Ovary (tissue), 10 donors: ENCODE measurements at places on chromosomes 16 and 17.
A peak's percentile ranks its signal among the peaks of the same experiment; 100 is the strongest.

DNA sequence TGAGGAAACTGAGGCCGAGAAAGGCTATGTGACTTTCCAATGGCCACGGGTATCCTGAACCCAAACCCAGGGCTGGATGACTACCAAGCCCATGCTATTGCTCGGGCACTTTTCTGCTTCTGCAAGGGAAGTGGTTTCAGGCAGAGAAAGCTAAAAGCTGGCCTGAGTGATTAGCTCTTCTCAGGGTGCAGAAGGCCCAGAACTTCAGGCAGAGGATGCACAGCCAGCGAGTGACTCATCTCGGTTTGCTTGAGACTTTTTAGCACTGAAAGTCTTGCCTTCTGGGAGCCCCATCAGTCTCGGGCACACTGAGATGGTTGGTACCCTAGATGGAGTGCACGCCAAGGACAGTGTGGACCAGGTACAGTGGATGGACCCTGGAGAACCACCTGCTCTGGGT is 129.5 kb upstream of the SDK2 start:
- DNase-seq: no peak

GRCh38 chr17:49755663-49756283 is 8.2 kb downstream of the FAM117A start:
- DNase-seq: no peak

DNA sequence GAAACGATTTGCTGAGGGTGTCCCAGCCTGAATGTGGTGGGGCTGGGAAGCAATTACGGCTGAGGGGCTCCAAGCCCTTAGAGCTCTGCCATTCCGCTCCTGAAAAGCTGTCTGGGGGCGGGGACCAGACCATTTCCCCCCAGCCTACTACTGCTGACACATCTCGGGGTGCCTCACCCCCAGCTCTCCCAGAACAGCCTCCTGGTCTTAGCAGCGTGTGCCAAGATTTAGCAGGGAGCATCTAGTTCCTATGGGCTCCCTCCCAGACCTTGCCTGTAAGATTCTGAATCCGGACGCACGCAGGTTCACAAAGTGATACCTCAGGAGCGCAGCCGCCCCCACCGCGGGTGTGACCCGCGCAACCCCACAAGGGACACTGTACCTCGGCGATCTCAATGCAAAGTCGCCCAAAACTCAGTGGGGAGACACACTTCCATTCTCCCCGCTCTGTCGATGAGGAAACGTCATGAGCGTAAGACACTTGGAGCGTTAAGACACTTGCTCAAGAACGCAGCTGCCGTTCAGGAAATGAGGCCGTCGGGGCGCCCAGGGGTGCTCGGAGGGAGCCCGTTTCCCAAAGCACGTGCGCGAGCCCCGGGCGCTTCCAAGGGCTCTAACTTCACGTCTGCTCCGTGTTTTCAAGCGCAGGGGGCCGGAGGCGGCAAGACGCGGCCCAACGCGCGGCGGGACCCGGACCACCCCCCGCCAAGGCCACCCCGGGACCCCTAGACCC is 629 bp downstream of the GEMIN4 start:
- DNase-seq: no peak

GRCh38 chr17:64315032-64315490 is 52.0 kb upstream of the TEX2 start:
- peak; percentile 97 for DNase-seq

GRCh38 chr16:85625485-85626117 is 12.5 kb downstream of the GSE1 start:
- DNase-seq: no peak

GRCh38 chr17:33371377-33371776 is 78.3 kb upstream of the ASIC2 start:
- no peak for DNase-seq

DNA sequence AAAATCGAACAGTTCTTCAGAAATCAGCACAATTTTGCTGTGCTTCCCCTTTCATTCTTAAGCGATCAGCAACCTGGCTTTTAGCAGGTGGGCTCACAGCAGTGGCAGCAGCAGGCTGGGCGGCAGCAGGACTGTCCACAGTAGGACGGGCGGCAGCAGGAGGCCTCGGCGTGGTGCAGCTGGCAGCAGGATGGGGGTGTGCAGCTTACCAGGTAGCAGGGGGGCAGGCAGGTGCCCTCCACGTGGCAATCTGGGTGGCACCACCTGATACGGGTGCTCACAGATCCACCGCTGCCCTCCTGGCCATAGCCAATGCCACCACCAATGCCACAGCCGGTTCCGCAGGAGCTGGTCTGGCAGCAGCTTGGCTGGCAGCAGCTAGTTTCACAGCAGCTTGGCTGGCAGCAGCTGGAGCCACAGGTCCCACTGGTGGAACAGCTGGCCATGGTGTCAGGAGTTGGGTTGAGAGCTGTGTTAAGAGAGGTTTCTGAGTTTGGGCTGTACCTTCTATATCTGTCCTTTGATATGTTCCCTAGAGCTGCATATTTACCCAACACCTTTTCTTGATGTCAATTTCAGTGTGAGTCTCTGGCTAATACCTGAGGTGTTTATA is at the start of gene KRTAP1-4:
KRTAP1-4 (minus strand) TSS at position 563 of the 613 bp plus-strand sequence; CDS start at position 446, 117 bp downstream.
- no peak for DNase-seq

DNA sequence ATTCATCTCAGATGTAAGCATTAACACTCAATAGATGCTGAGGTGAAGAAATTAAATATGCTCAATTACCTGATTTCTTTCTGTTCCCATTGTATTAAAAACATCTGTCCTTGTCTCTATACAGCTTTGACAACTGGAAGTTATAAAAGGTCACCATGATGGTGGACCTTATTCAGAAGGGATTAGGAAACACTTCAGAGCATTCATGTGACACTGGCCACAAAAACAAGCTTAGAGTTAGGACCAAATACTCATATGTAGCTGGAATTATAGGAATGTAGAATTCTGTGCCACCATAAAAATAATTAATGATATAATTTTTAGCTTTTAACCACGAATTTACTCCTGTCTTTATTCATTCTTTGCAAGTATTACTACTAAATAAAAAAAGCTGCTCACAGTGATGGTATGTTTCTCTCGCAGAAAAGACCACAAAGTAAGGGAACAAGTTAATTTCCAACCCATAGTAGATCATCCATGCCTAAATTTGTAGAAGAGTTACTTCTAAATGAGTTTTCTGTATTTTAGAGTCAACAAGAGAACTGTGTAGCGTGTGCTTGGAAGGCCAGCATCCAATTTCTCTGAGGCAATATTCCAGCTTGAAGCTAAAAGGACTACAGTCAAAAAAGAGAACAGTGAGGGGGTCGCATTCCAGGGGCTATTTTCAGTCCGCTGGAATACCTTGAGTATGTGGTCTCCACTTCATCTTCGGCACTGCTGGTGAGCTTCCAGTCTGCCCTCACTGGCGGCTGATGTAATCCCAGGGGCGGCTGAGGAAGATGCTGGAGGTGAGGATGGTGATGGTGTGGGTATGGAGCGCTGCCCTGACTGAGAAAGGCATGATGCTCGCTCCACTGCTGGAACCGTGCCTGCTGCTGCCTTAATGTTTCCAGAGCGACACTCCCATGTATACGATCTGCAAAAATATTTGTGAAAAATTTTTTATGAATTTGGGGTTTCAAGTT is 63.7 kb downstream of the CACNG1 start:
- DNase-seq: no peak

GRCh38 chr17:78107457-78107856 is 21.1 kb downstream of the TMC6 start:
- peak; percentile 39 for DNase-seq

GRCh38 chr16:85330694-85331188 is 218.5 kb upstream of the CIBAR2 start:
- no peak for DNase-seq

DNA sequence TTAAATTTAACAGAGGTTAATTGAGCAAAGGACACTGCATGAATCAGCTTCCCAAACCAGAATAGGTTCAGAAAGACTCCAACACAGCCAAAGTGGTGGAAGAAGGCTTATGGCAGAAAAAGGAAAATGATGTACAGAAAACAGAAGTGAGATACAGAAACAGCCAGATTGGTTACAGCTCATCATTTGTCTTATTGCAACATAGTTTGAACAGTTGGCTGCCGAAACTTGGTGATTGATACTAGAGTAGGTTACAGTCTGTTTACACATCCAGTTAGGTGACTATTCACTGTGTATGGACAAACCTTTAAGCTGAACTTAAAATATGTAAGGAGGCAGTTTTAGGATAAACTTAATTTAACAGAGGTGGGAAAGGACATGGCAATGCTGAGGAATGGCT is 18.3 kb downstream of the TMEM100 start:
- DNase-seq: no peak

DNA sequence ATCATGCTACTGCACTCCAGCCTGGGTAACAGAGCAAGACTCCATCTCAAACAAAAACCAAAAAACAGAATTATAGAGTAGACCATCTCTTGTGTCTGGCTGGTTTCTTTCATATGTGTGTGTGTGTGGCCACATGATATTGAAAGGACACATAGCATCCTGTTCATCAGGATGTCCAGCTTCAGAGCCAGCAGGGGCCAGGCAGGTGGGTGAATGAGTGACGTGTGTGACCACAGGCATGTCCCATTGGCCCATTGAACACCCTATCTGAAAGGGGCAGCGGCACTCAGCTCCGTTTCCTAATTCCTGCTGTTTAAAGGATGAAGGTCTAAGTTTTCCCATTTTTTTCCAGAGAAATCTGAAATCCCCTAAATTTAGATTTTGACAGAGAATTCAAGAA is 174.2 kb downstream of the PRKCB start:
- no peak for DNase-seq

GRCh38 chr16:30740364-30741251 is 7.6 kb upstream of the PHKG2 start:
- DNase-seq: peak; percentile 77

DNA sequence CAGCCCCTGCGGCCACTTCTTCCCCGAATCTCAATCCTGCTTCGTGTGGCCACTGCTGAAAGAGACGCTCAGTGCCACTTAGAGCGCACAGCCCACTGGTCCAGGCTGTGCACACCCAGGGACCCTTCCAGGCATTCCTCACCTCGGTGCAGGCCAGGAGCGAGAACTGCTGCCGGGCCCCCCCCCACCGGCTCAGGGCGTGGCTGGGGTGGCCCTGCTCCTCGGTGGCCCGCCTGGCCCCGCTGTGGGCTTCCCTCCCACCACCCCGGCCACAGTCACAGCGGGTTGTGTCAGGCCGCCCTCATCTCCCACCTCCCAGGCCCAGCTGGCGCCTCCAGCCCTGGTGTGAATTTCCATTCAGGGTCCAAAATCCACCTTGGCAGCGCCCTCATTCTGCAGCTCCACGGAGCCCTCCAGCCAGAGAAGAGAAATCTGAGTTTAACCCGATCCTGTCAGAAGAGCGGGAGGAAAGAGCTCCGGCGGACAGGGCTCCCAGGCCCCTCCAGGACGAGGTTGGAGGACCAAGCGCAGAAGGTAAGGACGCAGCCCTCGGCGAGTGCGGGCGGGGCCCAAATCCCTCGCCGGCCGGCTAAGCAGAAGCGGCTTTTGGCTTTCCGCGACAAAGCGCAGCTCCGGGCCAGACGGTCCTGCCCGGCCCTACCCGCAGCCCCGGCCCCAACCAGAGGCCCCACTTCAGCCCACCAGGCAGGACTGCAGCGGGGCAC is 12.0 kb downstream of the TBC1D16 start:
- no peak for DNase-seq

- no peak for DNase-seq
These were observed 105.0 kb downstream of the TANGO6 start for GRCh38 chr16:68948230-68948910.

- DNase-seq: no peak
These were observed 118.4 kb upstream of the HSBP1 start for GRCh38 chr16:83689385-83689831.

- no peak for DNase-seq
These were observed 1.3 kb upstream of the LRRC37A3 start for GRCh38 chr17:64920419-64921172.
